ENCODE measurements at places on chromosomes 2 and 18.
A peak's percentile ranks its signal among the peaks of the same experiment; 100 is the strongest.

DNA sequence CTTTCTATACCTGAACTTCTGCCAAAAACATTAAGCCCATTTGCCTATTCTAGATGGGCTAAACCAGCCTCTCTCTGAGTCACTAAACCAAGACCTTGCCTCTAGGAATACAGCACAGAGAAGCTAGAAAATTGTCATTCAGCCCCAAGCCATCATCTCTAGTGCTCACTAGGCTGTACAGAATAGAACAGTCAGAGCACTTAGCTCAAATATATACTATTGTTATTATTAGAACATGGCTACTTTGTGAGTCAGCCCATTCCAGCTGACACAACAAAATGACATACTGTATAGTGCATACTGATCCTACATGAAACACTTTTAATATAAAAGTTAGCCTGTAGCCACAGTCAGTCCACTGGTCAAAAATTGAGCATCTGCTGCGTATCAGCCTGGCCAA is 418.8 kb downstream of the NRXN1 start:
- H3K36me3 ChIP-seq, result no peaks in the 10 kb centered on the region
- H3K27me3 ChIP-seq, result no peaks in the 10 kb centered on the region
- H3K27ac ChIP-seq, result no peak overlapping the region

DNA sequence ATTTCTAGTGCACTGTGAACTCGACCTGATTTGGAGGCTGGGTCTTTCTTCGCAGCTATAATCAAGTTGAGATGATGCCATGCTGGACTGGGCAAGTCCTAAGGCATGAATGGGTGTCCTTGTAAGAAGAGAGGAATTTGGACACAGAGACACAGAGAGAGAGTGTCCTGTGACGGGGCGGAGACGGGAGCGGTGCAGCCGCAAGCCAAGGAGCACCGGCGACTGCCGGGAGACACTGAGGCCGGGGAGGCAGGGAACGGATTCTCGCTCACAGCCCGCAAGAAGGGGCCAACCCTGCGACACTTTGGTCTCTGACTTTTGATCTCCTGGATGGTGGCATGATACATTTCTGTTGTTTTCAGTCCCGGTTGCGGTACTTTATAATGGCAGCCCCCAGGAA is 22.4 kb upstream of the MBP start:
- no peaks in the 10 kb centered on the region for H3K36me3 ChIP-seq
- DNase-seq, result no peak
- H3K4me1 ChIP-seq, result no peaks in the 10 kb centered on the region
- H3K4me3 ChIP-seq, result no peak overlapping the region

DNA sequence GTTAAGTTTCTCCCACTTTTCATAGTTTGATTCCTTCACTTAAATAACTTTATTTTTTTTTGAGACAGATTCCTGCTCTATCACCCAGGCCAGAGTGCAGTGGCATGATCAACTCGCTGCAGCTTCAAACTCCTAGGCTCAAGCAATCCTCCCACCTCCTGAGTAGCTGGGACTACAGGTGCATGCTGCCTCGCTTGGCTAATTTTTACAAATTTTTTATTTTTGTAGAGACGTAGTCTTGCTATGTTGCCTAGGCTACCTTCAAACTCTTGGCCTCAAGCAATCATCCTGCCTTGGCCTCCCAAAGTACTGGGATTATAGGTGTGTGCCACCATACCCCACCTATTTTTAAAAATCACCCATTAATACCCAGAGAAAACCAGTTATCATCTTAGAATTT is 14.2 kb upstream of the WIPF1 start:
- H3K27me3 ChIP-seq, result no peaks in the 10 kb centered on the region
- no peaks in the 10 kb centered on the region for H3K36me3 ChIP-seq
- no peak overlapping the region for H3K4me3 ChIP-seq

DNA sequence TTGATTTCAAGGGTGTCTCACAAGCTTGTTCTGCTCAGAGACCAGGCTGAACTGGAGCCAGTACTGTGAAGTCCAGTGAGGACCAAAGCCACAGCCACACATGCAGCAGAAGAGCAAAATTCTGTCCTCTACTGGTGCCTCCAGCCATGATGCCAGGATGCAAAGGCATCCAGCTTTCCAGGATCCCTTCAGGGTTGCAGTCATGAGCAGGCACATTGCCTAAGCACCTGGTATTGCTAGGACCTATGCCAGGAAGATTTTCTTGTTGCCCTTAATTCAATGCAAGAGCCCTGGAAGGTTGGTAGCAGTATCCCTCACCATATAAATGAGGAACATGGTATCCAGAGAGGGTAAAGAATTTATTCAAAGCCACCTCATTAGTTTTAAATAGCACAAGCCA is 78.9 kb upstream of the CYRIA start:
- DNase-seq, result no peak
- H3K4me1 ChIP-seq, result no peaks in the 10 kb centered on the region
- H3K36me3 ChIP-seq, result no peaks in the 10 kb centered on the region
- no peak overlapping the region for H3K27ac ChIP-seq
- no peak overlapping the region for H3K4me3 ChIP-seq

DNA sequence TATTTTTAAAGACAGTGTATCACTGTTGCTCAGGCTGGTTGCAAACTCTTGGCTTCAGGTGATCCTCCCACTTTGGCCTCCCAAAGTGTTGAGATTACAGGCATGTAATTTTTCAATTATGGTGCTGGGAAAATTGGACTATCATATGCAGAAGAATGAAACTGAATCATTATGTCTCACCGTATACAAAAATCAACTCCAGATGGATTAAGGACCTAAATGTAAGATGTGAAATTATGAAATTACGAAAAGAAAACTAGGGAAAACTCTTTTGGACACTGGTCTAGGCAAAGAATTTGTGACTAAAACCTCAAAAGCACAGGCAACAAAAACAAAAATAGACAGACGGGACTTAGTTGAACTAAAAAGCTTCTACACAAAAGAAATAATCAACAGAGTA is 31.2 kb downstream of the MAP3K2 start:
- H3K27me3 ChIP-seq, result no peaks in the 10 kb centered on the region
- H3K27ac ChIP-seq, result no peak overlapping the region
- H3K4me3 ChIP-seq, result no peak overlapping the region

DNA sequence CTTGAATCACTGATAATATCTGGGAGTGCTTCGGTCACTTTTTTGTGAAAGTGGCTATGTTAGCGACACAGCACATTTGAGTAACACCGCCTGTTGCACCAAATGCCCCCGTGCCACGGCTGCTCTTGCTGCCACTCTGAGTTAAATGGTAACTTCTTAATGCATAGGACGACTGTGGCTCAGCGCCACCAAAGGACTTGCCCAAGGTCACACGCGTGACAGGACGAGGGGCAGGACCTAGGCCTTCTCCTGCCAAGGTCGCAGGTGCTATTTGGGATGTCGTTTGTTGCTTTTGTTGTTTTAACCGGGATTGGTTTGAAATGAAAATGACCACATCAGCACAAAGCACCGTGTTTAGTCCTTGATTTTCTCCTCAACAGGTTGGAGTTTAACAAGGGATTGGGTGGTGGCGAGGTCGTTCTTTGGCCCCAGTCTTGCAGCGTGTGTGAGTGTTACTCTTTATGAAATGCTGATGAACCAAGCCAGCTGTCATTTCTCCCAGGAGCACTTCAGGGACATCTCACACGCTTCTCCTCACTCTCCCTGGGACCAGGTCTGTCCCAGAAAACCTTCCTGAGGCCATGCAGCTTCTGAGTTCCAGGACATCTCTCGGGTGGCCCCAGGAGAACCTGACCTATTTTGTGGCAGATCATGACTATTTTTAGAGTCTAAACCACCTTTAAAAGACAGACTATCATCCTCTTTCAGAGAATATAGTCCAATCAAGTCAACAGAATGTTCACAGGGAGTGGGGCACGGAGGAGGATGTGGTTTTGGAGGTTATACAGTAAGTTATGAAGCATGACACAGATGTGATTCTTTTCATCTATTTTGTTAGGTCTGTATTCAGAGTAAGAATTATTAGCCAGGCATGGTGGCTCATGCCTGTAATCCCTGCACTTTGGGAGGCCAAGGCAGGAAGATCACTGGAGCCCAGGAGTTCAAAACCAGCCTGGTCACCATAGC is 49.9 kb downstream of the MTCL1 start:
- no peaks in the 10 kb centered on the region for H3K36me3 ChIP-seq
- H3K27me3 ChIP-seq, result no peaks in the 10 kb centered on the region
- no peak overlapping the region for H3K4me3 ChIP-seq
- H3K4me1 ChIP-seq, result no peaks in the 10 kb centered on the region

- H3K4me3 ChIP-seq, result no peak overlapping the region
- H3K36me3 ChIP-seq, result no peaks in the 10 kb centered on the region
- no peaks in the 10 kb centered on the region for H3K4me1 ChIP-seq
- DNase-seq, result peak; percentile 24
- no peaks in the 10 kb centered on the region for H3K27me3 ChIP-seq
- H3K27ac ChIP-seq, result no peak overlapping the region
Measured at GRCh38 chr2:239561446-239562001, 160.7 kb upstream of the HDAC4 start.

DNA sequence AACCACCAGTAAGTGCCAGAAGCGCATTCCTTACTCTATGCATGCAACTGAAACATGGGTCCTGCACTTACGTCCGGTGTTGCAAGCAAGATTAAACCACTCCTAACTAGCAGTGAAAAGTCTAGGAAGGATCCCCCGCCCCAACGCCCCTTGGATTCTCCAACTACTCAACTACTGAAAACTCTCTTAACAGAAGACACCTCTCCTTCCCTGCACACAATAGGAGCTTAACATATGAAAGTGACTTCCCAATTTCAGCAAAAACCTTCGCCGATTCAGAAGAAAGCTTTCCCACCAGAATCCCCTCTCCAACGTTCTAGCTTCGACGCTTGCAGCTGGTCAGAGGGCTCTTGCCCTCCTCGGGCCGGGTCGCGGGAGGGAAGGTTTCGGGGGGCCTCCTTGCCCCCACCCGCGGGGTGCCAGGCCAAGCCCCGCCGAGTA is 578 bp downstream of the IWS1 start:
- H3K4me3 ChIP-seq, result peak overlapping the region; percentile 87
- no peaks in the 10 kb centered on the region for H3K27me3 ChIP-seq
- DNase-seq, result no peak

DNA sequence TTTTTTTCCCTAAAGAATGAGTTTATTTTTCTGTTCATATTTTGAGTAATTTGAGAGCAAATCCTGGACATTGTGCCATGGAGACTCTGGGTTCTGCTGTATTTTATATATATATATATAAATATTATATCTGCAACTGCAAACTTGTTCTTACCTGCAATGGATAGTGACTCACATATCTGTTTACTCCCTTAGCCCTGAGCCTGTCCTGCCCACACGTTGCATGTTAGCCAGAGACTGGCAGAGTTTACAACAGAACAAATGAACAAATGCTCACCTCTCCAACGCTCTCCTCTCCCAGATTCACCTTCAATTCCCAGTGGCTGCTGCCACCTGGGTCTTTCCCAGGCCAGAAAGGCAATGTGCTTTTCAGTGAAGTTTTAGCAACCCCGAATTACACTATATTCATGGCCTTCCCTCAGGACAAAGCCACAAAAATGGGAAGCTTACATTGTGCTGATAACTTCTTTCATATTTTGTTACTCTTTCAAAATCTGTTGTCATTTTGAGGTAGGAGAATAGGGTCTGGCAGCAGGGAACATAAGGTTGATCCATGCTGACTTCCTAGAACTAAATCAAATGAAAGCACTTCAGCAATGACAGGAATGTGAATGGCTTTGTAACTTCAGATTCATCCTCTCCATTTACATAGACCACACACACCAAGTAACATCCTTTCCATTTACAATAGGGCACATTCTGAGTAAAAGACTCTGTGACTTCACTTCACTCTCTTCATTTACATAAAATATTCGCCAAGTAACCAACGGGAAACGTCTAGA is 105.4 kb upstream of the FAM110C start:
- no peak overlapping the region for H3K4me3 ChIP-seq
- H3K36me3 ChIP-seq, result no peaks in the 10 kb centered on the region
- no peaks in the 10 kb centered on the region for H3K27me3 ChIP-seq

DNA sequence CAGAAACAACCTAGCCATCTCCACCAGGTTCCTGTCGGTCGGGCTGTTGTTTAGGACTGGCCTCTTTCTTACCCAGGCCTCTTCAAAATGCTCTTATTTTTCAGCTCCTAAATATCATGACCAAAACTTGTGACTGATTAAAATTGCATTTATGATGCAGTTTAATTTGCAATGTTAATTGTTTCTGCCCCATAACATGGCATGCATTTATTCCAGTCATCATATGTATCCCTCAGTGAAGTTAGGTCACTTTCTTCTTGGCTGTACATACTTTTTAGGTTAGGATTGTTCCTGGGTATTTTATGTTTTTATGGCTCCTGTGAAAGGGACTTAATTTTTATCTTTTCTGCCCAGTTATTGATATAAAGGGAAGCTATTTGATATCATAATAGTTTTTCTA is 50.6 kb downstream of the CHRNA1 start:
- no peaks in the 10 kb centered on the region for H3K36me3 ChIP-seq
- H3K27ac ChIP-seq, result no peak overlapping the region
- H3K27me3 ChIP-seq, result no peaks in the 10 kb centered on the region
- H3K4me1 ChIP-seq, result no peaks in the 10 kb centered on the region
- no peak for DNase-seq
- no peak overlapping the region for H3K4me3 ChIP-seq

DNA sequence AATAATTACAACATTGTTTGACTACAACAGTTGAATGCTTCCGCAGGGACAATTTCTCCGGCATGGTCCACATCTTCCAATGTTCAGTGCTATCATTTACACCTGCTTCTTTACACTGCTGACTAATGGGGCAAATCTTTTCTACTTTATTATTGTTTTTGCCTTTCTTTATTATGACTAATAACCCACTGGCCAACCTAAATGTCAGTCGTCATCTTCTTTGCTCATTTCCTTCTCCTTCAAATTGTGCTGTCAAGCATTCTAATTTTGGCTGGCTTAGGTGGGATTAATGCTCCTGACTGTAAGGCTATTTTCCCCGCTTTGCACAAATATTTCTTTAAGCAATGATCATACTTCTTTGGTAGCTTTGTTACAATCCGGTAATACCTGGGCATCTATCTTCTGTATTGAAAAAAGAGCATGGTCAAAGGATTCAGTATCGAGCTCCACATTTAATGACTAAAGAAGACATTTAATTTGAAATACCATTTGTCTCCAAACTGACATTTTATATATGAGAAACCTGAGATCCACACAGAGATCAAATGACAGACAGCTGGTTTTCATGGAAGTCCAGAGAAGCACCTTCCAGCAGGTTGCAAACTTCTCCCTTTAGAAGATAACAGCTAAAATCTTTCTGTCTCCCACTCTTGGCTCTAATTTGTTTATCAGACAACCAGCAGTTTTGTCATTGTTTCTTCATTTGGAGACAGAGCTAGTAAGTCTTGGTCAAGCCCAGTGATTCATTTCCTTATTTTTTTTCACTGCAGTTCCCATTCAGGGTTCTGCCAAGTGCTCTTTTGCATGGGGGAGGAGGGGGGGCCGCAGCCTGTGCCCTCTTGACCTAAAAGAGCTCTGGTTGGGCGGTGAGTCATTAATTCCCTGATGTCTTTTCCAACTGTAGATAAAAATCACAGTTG is 132.9 kb downstream of the SOCS6 start:
- no peaks in the 10 kb centered on the region for H3K27me3 ChIP-seq
- H3K36me3 ChIP-seq, result no peaks in the 10 kb centered on the region
- peaks cover 10% of the 10 kb centered on the region for H3K4me1 ChIP-seq
- no peak overlapping the region for H3K4me3 ChIP-seq
- DNase-seq, result no peak

- H3K27ac ChIP-seq, result no peak overlapping the region
- H3K4me1 ChIP-seq, result no peaks in the 10 kb centered on the region
- no peaks in the 10 kb centered on the region for H3K36me3 ChIP-seq
- no peaks in the 10 kb centered on the region for H3K27me3 ChIP-seq
- no peak for DNase-seq
Measured at GRCh38 chr2:202831242-202832220, 40.0 kb downstream of the ICA1L start.

All from breast epithelium (tissue), 4 donors.